ENCODE measurements at places on chromosomes 16 and 17.

- peak; percentile 61 for DNase-seq
These were observed 885 bp upstream of the SLFN13 start for GRCh38 chr17:35449371-35449931.

DNA sequence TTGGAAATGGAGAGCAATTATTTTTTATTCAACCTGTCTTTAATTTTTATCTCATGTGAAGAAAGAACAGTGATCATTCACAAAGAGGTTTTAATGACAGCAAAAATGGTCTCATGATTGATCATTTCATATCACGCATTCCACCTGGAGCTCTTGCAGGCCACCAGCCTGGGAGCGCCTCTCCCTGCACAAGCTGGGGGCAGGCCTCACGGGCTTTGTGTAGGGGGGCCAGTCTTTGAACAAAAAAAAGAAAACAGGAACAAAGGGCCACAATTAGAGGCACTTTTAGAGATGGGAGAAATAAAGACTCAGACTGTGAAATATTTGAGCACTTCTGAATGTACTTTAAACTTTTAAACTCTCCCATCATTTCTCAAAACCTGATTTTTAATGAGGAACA is 232.9 kb downstream of the CHD9NB start:
- no peak for DNase-seq

DNA sequence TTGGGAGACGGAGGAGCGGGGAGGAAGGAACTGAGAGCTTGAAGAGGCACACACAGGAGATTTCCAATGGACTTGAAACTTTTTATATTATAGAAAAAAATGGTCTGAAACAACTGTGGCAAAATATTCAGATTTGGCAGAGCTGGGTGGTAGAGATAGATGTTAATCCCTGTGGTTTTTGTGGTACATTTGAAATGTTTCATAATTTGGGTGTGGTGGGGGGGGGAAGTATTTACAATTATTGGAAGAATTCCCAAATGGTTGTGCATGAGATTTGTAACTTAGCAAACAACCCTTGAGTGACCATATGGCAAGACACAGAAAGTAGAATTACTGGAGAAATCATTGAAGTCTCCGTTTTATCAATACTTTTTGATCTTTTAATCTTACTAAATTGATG is 588.8 kb upstream of the PSMD7 start:
- no peak for DNase-seq

DNA sequence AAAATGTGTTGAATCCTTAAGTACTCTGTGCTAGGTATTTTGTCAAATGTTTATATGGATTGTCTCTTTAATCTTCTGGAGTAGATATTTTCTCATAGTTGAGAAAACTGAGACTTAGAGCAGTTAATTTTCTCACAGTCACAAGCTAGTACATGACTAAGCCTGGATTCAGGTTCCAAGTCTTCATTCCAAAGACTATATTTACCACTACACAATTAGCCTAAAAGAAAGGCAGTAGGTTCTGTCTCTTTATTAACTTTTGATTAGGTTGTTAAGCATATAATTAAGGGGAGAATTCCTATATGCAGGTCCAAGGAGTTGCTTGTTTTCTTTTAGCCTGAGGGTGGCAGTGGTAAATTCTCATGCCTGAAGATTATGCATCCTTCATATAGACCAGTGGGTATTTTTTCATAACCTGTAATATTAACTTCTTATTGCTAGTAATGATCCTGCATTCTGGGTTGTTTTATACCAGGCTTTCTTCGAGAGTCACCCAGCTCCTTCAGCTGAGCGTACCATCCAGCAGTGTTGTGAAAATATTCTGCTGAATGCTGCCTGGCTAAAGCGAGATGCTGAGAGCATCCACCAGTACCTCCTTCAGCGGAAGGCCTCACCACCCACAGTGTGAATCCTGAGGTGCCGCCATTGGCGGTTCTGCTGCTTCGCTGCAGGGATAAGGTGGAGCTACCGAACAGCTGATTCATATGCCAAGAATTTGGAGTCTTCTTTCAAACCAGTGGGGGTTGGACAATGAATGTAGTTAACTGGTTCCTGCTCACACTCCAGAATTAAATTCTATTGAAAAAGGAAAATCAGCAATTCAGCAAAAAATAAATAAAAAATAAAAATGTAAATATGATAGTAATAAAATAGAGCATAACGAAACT is 28.2 kb upstream of the KPNB1 start:
- no peak for DNase-seq

DNA sequence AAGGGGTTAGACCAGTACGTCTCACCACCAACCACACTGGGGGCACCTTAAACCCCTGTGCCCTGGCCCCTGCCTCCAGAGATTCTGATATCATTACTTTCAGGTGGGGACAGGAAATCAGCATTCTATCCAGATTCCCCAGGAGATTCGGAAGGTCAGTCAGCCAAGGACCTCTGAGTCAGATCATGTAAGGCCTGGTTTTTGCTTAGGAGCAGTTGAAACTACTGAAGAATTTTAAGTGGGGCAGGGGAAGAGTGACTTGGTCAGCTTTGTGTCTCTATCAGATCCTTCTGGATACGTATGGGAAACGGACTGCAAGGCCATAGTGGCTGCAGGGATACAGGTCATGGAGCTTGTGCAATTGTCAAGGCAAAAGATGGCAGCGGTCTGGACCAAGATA is 9.0 kb downstream of the EMP2 start:
- DNase-seq = no peak

DNA sequence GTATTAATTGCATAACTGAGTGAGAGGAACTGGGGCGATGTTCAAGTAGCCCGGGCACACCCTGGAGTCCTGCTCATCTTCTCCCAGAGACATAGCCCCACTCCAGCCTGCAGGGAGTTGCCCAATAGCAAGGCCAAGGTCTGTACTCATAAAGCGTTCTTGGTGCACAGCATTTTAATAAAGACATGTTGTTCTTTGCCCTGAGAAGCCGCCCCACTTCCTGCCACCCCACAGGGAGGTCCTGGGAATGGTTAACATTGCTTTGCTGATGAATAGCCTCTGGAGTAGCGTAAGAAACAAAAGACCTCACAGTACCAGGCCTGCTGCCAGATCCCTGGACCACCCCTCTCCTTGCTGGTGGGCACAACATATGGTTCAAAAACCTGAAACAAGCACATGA is 21.6 kb upstream of the CDH1 start:
- DNase-seq = no peak

- no peak for DNase-seq
These were observed 34.3 kb upstream of the ATP2C2 start for GRCh38 chr16:84334058-84334457.

GRCh38 chr16:72199761-72200337 is 27.9 kb upstream of the PMFBP1 start:
- no peak for DNase-seq

- peak; percentile 54 for DNase-seq
These were observed 20.4 kb upstream of the CDYL2 start for GRCh38 chr16:80824623-80825364.

DNA sequence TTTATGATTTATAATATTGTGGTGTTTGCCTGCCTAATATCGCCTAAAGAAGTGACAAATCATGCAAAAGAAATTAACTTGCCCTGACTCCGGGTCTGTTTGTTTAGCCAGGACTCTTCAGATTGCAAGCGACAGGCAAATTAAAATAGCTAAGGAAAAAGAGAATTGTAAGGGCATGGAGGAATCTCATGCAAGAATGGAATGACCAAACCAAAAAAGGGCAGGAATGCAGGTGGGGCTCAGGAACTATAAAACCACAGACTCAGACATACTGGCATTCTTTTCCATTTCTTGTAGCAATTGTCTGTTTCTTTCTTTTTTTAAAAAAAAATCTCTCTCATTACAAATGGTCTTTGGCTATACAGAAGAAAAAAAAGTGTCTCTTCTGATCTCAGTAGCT is 188.1 kb upstream of the XYLT1 start:
- no peak for DNase-seq

GRCh38 chr16:74768239-74768638 is 6.4 kb downstream of the FA2H start:
- no peak for DNase-seq

DNA sequence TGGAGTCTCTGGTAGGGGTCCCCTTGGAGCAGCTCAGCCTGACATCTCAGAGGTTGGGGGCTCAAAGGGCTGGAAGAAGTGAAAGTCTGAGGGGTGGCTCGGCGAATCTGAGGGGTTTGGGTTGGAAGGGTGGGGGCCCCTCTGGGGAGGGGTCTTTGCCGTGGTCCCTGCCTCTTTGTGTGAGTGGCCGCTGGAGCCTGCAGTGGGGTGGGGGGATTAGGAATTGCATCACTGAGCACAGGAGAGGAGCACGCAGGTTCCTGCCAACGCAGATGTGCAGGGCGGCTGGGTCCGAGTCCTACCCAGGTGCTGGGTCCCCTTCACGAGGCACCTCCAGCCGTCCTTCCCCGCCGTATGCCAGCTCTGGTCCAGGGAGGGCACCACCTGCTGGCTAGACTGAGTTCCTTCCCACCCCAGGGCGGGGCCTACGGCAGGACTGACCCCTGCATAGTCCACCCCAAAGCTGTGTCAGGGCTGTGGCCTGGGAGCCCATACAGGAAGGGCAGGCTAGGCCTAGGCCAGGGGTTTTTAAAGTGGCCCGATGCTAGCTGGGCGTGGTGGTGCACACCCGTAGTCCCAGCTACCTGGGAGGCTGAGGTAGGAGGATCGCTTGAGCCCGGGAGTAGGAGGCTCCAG is 9.9 kb downstream of the FMNL1 start:
- DNase-seq = no peak

DNA sequence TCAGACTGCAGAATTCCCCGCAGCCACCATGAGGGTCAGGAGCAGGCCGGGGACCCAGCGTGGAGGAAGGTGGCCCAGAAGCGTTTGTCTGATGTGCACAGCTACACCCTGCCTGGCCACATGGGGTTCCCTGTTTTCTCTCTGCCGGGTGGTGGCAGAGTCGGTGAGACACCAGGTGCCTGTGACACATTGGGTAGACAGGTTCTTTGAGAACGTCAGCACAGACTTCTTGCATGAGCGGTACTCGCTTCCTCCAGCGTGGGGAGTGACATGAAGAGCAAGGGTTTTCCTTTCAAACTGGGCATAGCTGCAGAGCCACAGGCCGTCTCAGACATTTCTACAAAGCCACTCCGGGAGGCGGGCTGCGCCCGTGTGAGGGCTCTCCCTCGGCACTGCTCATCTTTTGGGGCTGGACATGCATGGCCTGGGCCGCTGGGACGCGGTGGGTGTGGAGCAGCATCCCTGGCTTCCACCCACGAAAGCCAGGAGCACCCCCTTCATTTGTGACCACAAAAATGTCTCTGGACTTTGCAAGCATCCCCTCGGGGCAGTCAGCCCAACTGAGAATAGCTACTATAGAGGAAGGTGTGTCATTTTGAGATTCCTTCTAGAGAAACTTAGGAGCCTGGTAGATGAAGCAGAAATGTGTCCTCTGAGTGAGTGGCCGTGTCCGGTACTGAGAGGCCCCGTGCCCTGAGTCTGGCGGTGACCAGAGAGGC is 26.0 kb downstream of the NME3 start:
- DNase-seq = no peak

- no peak for DNase-seq
These were observed 23.1 kb downstream of the MIS12 start for GRCh38 chr17:5509482-5509881.

DNA sequence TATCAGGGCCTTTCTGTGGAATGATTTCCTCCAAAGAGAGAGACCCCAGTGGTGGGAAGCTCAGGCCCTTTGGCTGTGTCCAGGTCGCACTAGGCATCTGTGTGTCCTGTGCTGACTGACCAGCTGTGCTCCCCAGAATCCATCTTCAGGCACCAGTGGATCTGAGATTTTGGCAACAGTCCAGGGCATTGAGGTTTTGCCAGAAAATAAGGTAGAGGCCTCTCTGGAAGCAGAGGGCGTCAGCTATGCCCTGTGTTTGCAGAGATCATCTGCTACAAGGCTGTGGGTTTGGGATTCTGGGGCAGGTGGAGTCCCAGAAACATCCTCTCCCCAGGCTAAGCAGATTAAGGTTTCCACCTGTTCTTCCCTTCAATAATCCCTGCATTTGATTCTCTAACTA is 57.5 kb upstream of the TOB1 start:
- no peak for DNase-seq

GRCh38 chr16:31331141-31331764 is 23.7 kb upstream of the ITGAX start:
- DNase-seq = no peak

- peak; percentile 53 for DNase-seq
These were observed 10.5 kb downstream of the DOK4 start for GRCh38 chr16:57475711-57476339.

- no peak for DNase-seq
These were observed at the start of gene ERN2 for GRCh38 chr16:23712976-23713375. Gene ERN2, minus strand, starts transcription at chr16:23713222. Its CDS starts 35 bp downstream, at chr16:23713187.

DNA sequence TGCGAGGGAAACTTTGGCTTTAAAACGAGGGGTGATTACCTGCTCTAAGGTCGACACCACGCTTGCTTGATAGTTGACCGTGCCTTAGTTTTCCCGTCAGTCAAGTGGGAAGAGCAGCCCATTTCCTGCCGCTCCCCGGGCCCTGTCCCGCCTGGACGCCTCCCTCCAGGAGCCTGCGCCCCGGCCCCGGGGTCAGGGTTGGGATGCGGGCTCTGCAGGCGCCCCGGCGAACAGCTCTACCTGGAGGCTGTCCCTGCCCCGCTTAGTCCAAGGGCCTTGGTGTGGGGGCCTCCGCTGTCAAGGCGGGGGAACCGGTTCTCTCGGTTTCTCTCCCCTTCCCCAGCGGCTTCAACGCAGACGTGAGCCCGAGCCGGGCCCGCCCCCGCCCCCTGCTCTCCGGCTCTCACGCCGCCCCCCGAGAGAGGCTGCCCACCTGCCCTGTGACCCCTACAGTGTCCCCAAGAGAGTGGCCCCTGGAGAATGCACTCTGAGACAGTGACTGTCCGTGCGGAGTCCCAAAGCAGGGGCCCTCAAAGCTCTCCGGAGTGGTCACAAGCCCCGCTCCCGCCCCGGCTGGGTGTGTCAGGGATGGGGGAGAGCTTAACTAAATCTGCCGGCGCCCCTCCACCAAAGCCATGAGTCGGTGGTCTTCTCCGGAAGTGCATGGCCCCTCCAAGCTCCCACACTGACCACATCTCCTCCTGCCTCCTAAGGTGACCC is 117.4 kb upstream of the SMURF2 start:
- DNase-seq = no peak

DNA sequence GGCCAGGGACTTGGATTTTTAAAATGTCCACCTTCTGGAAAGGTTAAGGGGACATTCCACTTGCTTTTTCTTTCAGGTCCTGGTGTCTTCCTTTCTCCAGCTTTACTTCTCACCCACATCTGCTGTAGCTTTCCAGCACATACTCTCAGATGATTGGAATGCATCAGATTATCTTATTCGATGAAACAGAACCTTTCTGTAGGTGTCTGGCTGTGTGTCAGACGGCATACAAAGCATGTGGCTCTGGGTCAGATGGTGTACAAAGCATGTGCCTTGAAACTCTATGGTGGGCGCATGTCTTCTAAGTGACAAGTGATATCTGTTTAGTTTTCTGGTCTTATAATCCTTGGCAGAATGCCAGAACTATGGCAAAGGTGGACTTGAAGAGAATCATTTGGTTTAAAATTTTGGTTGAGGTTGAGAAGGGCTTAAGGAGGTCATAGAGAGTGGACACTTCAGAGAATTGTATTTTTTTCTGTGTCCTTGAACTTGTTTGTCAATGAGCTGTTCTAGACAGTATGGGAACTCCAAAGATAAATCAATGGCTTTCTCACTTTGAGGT is 125.3 kb downstream of the FTO start:
- DNase-seq = no peak

Data from MV-4-11 (cell line).